ENCODE measurements at places on chromosomes 7 and 10. TPM values are rescaled to one million over a fixed set of nuclear protein-coding genes. Genes with fewer than 3 reads are reported as not detected.

PLXNA4 gene
- total RNA-seq: 12.5 TPM

GRCh38 chr7:98193474-98194180, 17.6 kb upstream of the BHLHA15 start:
- DNase-seq: no peak

DNA sequence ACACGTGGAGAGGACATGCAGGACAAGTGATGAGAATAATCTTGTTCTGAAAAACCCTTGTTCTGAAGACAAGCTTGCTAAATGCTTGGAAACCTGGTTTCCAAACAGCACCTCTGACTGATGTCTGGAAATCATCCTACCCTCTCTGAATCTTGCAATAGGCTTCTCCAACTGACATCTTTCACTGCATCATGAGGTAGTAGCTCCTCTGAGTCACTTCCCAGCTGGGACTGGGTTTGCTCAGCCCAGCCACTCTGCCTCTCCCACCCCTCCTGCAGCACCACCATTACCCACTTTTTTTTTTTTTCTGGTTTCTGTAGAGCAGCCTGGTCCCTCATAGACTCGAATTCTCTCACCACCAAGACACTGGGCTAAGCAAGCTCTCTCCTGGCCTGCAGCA, 919.8 kb downstream of the GRID1 start:
- DNase-seq: no peak

- no peak for DNase-seq
Observed at GRCh38 chr7:116632384-116632783, 39.6 kb upstream of the MET start.

Data from pulmonary artery endothelial cell (primary cell).